ENCODE measurements at places on chromosomes 13 and 19. TPM values are rescaled to one million over a fixed set of nuclear protein-coding genes. Genes with fewer than 3 reads are reported as not detected.
A peak's percentile ranks its signal among the peaks of the same experiment; 100 is the strongest.

Gene SIGLECL1
- total RNA-seq: not detected

Gene SCN1B
- 11.9 TPM for total RNA-seq

Gene ACP7
- not detected for total RNA-seq

Gene ZNF441
- total RNA-seq: 12.8 TPM

Gene PCDH17
- total RNA-seq: 7.9 TPM

DNA sequence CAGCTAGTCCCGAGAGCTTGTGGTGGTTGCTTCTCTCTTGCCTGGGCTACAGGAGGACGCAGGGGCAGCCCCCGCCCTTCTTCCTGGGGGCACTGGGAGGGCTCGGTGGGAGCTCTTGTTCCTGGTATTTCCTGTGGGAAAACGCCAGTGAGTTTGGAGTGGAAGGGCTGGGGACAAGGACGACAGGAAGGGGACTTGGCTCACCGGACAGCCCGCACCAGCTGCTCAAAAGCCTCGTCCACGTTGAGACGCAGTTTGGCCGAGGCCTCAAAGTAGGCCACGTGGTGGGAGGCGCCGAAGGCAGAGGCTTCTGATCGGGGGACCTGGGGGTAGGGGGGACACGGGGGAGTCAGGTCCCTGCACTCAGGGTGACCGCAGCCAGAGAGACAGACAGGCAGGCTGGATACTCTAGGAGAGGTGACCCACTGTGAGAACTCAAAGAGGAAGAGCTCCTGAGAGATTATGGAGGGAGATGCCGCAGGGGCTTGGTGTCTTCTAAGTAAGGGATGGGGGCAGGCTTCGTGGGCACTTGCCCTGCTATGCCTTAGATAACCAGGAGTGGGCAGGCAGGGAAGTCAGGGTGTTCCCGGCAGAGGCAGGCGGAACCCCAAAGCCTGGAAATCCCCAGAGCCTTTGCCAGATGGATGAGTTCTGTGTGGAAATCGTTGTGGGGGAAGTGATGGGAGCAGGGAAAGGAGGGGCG, 4.3 kb downstream of the RRAS start:
- DNase-seq: no peak

- DNase-seq: no peak
Observed at GRCh38 chr13:94300401-94300800, 179.1 kb downstream of the DCT start.

DNA sequence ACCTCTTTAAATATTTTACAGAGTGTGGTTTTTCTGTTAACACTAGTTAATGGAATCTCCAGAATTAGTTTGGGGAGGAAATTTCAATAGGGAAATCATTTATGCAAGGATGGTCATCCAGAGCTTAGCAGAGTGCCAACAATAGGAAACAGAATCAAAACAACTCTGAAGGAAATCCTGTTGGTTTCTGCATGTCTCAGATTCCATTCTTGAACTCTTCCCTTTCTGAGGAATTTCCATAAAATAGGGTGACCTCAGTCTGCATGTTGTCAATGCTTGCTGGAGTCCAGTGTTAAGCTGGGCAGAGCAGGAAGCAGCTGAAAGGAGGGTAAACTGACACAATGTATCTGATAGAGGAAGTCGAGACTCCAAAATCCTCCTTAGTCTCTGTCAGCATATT, 16.9 kb downstream of the CBY2 start:
- no peak for DNase-seq

- no peak for DNase-seq
Observed at GRCh38 chr19:18851673-18852325, 20.0 kb downstream of the UPF1 start.

DNA sequence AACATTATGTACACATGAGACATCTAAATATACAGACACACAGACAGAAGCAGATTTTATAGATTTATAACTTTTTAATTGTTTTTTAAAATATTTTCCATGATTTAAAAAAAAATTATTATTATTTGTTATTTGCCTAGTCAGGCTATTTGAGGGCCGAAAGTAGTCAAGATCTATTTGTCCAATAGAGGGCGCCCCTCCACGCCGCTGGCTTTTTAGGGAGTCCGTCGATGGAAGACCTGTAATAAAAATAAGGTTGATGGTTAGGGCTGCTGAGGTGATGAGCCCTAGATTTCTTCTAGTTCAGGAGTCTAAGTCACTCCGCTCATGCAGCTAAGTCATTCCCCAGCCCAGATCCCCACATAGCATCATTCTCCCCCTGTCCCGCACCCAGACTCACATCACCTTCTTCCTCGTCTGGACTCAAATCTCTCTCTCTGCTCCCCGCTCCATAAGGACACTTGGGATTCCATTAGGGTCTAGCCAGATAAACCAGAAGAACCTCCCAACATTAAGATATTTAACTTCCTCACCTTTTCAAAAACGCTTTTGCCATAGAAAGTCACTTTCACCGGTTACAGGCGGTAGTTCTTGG, 33.9 kb upstream of the CEACAM21 start:
- peak; percentile 59 for DNase-seq

DNA sequence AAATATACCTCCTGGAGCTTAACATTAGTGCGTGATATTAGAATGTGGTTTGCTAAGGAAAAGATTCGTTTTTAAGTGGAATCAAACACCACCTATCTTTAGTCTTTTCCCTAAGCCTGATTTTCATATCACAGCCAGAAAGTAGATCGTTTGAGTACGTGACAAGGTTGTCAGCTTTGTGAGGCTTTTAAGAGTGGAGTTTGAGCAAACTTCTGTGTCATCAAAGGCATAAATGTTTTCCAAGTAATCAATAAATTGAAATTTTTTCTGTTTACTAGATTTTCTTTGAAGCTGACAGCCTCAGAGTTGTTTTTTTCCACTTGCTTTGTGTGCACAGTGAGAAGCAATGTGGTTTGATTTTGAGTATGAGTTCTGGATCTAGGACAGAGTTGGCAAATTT, 6.5 kb upstream of the ZNF331 start:
- no peak for DNase-seq

DNA sequence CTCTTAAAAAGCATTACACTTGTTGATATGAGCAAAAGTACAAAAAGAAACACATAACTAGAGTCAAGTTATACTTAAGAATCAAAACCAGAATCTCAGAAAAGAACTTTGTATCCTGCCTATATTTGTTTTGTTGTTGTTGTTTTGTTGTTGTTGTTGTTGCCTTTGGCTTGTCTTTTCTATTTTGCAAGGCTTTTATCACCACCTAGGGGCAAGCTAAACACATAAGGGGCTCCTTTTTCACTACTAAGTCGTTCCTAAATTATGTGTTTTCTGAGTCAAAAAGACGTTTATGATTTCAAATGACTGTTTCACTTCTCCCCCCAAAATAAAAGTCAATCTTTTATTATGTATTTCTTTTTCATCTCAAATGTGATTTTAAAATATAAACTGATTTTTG, 250.2 kb downstream of the RBM26 start:
- no peak for DNase-seq

GRCh38 chr13:45974500-45974899, 78.0 kb downstream of the ZC3H13 start:
- no peak for DNase-seq

DNA sequence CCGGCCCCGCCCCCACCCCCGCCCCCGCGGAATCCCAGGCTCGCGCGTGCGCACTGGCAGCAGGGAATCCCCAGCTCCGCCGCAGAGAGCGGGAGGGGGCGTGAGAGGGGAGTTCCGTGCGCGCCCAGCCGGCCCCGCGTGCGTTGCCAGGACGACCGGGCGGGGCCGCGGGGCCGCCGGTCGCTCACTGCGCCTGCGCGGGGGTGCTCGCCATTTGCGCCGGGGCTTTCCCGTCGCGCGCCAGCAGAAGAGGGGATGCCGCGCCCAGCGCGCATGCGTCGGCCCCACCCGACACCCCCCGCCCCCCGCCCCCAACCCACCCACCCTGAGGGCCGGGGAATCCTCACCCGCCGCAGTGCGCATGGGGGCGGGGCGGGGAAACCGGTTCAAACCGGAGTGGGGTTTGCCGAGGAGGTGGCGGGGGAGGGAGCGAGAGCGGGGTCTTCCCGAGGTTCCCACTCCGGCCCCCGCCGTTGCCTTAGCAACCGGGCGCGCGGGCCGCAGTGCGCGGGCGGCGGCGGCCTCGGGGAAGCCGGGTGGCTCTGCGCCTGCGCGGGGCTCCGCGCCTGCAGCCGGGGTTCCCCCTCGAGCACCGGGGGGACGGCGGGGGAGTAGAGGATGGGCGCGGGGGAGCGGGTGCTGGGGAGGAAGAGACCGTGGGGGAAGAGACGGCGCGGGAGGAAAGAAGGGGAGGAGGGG, 15.1 kb downstream of the CCDC124 start:
- peak; percentile 50 for DNase-seq

DNA sequence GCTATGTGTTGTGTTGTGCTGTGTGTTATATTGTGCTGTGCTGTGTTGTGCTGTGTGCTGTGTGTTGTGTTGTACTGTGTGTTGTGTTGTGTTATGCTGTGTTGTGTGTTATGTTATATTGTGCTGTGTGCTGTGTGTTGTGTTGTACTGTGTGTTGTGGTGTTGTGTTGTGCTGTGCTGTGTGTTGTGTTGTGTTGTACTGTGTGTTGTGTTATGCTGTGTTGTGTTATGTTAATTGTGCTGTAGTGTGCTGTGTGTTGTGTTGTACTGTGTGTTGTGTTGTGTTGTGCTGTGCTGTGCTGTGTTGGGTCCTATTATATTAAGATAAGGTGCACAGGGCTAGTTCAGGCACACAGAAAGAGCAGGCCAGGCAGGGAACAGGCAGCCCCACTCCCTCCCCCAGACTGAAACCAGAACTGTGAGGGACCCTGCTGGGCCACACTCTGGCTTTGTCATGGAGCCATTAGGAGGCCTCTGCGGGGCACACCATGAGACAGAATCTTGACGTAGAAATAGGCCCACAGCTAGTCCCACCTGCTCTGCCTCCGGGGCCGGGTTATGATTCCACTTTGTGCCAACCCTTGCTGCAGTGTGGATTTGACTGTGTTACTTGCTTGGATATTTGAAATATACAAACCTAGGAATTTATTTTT, 12.1 kb downstream of the SOX1 start:
- DNase-seq: no peak

DNA sequence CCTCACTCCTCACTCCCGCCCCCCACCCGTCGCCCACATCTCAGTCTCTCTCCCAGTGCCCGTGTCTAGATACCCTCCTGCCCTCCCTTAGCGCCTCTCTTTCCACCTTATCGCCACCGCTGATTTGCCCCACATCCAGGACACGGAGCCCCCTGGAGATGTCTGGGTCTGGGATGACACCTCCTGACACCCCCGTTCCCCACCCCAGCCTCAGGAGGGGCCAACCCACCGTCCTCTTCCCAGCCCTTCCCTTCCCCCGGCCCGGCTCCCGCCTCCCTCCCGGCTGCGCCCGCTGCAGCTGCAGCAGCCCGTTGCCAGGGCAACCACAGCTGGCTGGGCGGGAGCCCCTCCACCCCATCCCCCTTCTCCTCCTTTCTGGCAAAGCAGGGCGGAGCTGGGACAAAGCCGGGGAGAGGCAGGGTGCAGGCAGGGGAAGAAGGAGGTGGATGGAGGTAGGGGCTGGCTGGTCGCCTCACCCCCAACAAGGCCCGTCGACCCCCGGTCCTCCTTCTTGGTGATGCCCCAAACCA, 13.5 kb downstream of the DPF1 start:
- no peak for DNase-seq

- no peak for DNase-seq
Observed at GRCh38 chr13:44755872-44756271, 179.7 kb upstream of the TSC22D1 start.

DNA sequence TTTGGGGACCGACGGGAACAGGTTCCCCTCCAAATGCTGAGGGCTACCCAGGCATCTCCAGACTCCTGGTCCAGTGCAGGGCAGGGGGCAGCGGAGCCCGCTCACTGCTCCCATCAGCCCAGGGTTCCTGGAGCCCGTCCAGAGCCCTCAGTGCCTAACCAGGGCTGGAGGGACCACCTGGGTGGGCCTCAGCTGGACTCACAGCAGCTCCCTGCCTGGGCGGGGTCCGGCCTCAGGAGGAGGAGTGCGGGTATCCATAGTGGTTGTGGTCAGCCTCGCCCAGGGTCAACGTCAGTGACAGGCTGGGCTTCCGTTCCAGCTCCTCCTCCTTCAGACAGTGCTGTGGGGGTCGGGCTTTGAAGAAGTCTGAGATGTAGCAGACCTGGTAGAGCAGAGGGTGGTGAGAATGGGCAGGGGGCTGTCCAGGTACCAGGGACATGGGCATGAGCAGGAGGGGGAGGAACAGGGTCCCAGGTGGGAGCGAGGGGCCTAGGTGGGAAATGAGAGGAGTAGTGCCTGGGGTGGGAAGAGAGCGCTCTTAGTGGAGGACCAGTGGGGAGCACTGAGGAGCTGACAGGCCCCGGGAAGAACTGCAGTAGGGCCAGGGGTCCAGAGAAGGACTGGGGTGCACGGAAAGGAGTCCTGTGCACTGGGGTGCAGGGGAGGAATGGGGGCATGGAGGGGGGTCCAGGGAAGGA, 9.9 kb downstream of the PLPP2 start:
- no peak for DNase-seq

GRCh38 chr19:31979362-31979761, 366.0 kb upstream of the ZNF507 start:
- DNase-seq: no peak

DNA sequence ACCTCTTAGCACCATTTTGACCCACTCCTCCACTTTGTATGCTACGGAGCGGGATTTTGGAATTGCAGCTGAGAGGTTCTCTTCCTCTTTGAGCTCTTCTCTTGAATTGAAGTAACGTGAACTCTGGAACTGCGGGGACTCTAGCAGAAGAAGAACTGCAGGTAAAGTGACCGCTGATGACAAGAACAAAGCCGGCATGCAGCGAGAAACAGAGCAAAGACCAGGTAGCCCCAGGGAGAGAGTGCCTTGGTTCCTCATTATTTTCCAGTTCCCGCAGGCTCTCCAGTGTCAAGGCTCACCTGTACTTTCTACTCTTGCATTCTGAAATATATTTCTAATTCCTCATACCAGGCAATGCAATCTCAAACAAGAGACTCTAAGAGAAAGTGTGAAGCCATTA, 260.3 kb upstream of the GPC6 start:
- DNase-seq: no peak

DNA sequence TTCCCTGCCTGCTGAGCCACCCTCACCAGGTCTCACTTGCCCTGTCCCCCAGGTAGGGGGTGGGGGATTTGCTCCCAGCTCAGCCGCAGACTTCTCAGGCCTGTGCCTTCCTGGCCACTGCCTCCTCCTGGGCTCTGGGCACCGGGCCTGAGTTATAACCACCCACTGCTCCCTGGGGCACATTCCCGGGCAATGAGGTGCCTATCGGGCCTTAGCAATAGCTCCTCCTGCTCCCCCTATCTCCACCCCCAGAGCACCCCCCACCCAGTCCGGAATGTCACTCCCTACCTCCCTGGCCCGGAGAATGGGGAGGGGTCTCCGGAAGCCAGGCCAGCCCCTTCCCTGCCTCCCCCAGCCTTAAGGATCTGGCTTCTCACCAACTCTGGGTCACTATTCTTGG, at the start of gene KLK5:
Gene KLK5, minus strand, starts transcription at position 129 of the 400 bp plus-strand sequence. CDS start 381 bp downstream, outside the sequence.
- DNase-seq: no peak

- DNase-seq: no peak
Observed at GRCh38 chr13:113110048-113110851, 4.7 kb downstream of the F7 start.

- DNase-seq: no peak
Observed at GRCh38 chr13:20969182-20969581, 66.6 kb upstream of the XPO4 start.
